SJSA1 (cell line): ENCODE measurements at places on chromosomes 3 and 15. TPM values are rescaled to one million over a fixed set of nuclear protein-coding genes. Genes with fewer than 3 reads are reported as not detected.

DNA sequence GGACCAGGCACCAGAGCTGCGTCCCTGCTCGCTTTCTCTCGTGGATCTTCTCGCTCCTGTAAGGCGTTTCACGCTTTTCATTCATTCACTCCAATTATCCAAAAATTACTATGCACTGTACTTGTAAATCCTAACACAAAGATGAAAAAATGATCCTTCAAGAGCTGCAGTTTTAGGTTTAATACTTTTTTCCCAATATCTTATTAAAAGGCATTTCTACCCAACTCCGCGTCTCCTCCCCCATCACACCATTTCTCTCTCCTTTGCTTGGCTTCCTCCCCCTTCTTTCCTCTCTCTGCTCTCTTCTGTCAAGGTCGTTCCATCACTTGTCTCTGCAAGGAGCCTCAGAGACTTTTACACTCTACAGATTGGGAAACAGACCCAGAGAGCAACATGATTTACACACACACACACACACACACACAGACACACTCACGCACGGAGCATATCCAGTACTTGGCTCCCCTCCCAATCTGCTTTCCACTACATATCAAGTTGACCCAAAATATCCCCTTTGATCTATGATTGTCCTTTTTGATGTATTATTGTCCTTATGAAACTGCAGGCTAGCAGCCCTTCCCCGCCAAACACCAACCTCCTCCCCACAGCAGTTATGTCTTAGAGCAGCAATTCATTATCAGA lies 479 bp upstream of the CLDN1 start:
- peak overlapping the region; percentile 28; the same call in 1 of the 2 replicates for H3K27ac ChIP-seq
- H3K36me3 ChIP-seq, result no peaks in the 10 kb centered on the region
- no peak for DNase-seq
- H3K27me3 ChIP-seq, result no peaks in the 10 kb centered on the region

- H3K4me1 ChIP-seq, result peaks cover 3% of the 10 kb centered on the region; the same call in 1 of the 2 replicates
- DNase-seq, result no peak
- no peak overlapping the region for H3K4me3 ChIP-seq
- no peaks in the 10 kb centered on the region for H3K27me3 ChIP-seq
These were observed 68.4 kb downstream of the PPCDC start for GRCh38 chr15:75091814-75092213.

DNA sequence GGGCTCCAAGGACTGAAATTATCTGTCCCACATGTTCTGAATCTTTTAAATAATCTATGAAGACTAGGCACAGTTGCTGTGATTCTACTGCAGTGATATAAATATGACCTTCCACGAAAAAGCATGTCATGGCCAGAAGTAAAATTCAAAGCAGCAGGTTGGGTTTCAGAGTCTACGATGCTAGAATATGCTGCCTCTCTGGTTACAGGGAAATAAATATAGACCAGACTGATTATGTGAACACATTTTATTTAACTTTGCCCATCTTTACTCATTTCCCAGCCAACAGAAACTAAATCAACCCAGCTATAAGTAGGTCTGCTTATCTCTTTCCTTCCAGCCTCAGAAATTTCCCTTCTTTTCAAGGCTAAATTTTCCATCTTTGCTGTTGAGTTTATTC lies 19.9 kb upstream of the TM6SF1 start:
- DNase-seq, result no peak
- H3K4me3 ChIP-seq, result no peak overlapping the region
- H3K27ac ChIP-seq, result no peak overlapping the region
- H3K36me3 ChIP-seq, result no peaks in the 10 kb centered on the region
- 0 out of 2 replicates have a peak, but pooled peaks cover 6% of the 10 kb centered on the region for H3K27me3 ChIP-seq

DNA sequence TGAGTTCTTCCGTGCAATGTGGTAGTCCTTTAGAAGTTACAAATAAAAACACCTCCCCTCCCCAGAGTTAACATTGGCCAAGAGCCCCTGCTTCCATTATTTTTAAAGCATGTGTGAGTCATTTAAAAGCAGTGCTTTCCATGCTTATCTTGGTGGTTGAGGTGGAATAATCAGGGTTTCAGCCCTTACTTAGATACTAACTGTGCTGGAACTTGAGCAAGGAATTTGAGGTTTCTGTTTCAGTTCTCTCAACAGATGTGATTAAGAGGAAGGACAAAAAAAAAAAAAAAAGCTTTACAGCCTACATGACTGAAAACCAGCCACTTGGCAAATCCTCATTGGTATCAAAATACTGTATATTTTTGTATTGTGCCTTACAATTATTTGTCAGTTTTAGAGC lies 64.5 kb downstream of the CGNL1 start:
- no peaks in the 10 kb centered on the region for H3K27me3 ChIP-seq
- H3K27ac ChIP-seq, result peak overlapping the region; percentile 23; the same call in 1 of the 2 replicates
- H3K36me3 ChIP-seq, result no peaks in the 10 kb centered on the region
- peaks cover 52% of the 10 kb centered on the region for H3K4me1 ChIP-seq
- peak; percentile 58 for DNase-seq

Gene CLDN11
- 0.66 and 1.7 TPM in 2 replicates for total RNA-seq

DNA sequence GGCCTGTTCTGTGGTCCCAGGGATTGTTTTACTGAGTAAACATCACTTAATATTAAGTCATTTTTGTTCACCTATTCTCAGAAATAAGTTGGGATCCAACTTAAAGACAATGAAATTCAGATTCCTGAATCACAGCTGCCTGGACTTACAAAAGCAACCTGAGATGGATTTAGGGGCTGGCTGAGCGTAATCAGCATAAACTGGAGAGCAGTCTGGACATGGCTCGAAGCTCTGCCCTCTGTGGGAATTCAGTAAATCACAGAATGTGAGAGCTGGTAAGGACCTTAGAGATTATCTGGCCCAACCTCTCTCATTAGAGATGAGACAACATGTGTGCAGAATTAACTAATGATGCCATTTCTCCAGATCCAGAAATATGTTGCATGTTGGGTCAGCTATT lies 23.7 kb downstream of the CCDC80 start:
- DNase-seq, result no peak
- H3K4me1 ChIP-seq, result no peaks in the 10 kb centered on the region
- H3K27ac ChIP-seq, result no peak overlapping the region
- H3K4me3 ChIP-seq, result no peak overlapping the region
- H3K36me3 ChIP-seq, result peaks cover 10% of the 10 kb centered on the region; the same call in 1 of the 2 replicates

- H3K4me1 ChIP-seq, result peaks cover 3% of the 10 kb centered on the region; the same call in 1 of the 2 replicates
- H3K27me3 ChIP-seq, result peaks cover 76% of the 10 kb centered on the region
- peak; percentile 13 for DNase-seq
- H3K27ac ChIP-seq, result no peak overlapping the region
- no peaks in the 10 kb centered on the region for H3K36me3 ChIP-seq
- no peak overlapping the region for H3K4me3 ChIP-seq
These were observed 2.0 kb downstream of the RASGRF1 start for GRCh38 chr15:79088426-79089205.

DNA sequence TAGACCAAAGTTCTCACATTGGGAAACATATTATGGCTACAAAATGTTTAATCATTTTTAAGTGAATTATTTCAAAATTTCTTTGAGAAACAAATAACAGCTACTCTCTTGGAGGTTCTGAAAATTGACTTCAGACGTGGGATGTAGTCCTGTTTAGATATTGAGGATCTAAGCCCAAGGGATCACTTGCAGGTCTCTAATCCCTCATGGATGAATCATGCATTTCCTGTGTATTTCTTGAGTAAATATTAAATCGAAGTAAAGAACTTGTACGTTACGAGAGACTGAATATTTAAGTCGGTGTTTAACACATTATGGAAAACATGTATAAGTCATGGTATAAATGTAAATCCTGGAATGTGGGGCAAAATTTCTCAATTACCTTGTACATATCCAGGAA lies 119.8 kb downstream of the EPHA3 start:
- H3K4me1 ChIP-seq, result no peaks in the 10 kb centered on the region
- H3K27me3 ChIP-seq, result no peaks in the 10 kb centered on the region
- H3K36me3 ChIP-seq, result no peaks in the 10 kb centered on the region
- DNase-seq, result no peak
- H3K4me3 ChIP-seq, result no peak overlapping the region

DNA sequence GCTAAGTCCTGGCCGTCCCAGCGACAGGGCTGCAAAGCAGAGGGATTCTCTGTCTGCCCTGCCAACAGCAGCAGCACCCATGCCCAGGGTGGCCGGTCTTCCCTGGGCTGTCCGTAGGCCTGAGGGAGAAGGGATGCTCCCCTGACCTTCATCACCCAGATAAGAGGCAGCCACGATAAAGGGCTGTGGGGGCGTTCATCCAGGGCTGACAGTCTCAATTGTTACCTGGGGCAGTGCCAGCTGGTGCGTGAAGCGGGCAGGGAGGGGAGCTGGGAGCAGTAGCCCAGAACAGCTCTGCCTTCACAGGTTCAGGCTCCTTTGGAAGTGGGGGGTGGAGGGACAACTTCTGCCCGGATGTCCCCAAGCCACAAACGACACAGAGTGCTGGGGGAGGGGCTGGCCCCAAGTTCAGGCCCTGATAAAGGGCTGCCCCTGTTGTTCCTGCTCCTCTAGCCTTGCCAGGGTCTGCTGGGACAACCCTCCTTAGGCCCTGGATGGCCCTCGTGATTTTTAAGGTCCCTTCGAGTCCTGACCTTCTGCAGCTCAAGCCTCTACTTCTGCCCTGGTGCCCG lies 94.7 kb downstream of the RAB11A start:
- no peaks in the 10 kb centered on the region for H3K36me3 ChIP-seq
- DNase-seq, result no peak
- no peaks in the 10 kb centered on the region for H3K4me1 ChIP-seq
- H3K27ac ChIP-seq, result no peak overlapping the region

Gene GLT8D1
- 50.3 and 59.4 TPM in 2 replicates for total RNA-seq

DNA sequence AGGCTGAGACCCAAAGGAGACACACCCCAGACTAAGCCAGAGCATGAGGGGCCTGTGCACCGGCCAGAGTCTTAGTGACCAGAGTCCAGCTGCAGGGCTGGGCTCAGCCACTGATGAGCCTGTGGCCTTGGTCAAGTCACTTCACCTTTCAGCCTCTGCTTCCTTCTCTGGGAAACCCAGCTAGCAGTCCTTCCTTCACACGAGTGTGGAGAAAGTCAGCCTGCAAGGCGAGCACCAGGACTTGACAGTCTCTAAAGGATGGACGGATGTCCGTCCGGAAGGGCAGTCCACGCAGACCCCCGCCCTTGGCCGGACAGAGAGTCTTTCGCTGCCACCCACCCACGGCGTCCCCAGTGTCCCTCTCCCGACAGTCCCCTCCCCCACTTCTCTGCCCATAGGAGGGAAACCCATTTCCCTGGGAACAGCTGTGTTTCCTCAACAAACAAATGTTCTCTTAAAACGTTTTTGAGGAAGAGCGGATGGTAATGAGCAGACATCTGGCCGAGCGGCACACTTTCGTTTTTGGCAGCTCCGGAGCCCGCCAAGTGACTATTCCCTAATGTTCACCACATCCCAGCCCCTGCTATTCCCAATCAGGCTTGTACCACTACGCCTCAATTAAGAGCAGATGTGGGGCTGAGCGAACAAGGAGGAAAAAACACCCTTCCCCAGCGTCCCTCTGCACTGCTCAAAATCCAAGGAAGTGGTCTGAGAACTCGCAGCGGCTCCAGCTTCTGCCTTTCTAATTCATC lies 129.1 kb upstream of the SMAD3 start:
- H3K36me3 ChIP-seq, result no peaks in the 10 kb centered on the region
- peak overlapping the region; percentile 37 for H3K4me3 ChIP-seq
- DNase-seq, result no peak
- peaks cover 35% of the 10 kb centered on the region for H3K4me1 ChIP-seq
- H3K27me3 ChIP-seq, result no peaks in the 10 kb centered on the region
- H3K27ac ChIP-seq, result peak overlapping the region; percentile 38

- no peak for DNase-seq
- no peaks in the 10 kb centered on the region for H3K4me1 ChIP-seq
These were observed 61.5 kb downstream of the IQSEC1 start for GRCh38 chr3:13011573-13012220.

DNA sequence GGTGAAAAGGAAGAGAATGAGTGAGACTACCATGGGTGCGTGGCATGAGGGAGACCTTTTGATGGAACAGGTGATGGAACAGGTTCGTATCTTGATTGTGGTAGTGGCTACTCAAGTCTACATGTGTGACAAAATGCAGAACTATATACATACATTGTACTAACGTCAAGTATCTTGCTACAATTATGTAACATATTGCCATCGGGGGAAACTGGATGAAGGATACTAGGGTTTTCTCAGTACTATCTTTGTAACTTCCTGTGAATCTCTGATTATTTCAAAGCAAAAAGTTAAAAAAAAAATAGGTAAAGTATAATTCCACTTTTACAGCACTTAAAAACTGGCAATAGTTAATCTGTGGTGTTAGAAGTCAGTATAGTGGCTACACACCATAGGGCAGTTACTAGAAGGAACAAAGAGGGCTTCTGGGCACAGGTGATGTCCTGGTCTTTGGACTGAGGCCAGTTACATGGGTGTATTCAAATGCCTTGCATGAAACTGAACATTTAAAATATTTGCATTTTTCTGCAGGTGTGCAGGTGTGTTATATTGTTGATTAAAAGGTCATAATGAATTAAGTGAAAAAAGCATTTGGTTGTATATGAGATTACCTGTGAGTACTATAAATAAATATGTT lies 61.4 kb downstream of the LRRK1 start:
- H3K36me3 ChIP-seq, result no peaks in the 10 kb centered on the region
- H3K4me3 ChIP-seq, result no peak overlapping the region
- no peak overlapping the region for H3K27ac ChIP-seq
- H3K4me1 ChIP-seq, result no peaks in the 10 kb centered on the region

Gene PDE8A
- total RNA-seq, result 27.4 and 36.6 TPM in 2 replicates

DNA sequence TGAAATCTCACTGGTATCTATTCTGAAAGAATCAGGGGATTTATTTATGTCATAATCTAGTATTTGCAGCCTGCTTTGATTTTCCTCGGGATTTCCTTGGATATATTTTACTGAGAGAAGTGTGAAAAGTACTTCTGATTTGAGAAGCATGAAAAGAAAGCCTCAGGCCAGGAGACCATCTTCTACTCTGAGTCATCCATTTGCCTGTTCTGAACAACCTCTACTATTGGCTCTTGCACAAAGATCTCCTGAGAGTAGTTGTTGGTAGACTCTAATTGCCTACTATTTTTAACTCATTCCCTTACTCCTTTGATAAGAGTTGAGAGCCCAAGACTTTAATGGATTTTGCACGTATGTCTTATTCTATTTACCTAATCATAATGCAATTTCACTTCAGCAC lies 318.9 kb downstream of the BCHE start:
- no peaks in the 10 kb centered on the region for H3K36me3 ChIP-seq
- H3K4me3 ChIP-seq, result no peak overlapping the region
- DNase-seq, result no peak
- no peaks in the 10 kb centered on the region for H3K27me3 ChIP-seq
- no peak overlapping the region for H3K27ac ChIP-seq
- H3K4me1 ChIP-seq, result no peaks in the 10 kb centered on the region

- H3K4me3 ChIP-seq, result no peak overlapping the region
- no peaks in the 10 kb centered on the region for H3K4me1 ChIP-seq
- H3K27ac ChIP-seq, result no peak overlapping the region
- no peaks in the 10 kb centered on the region for H3K36me3 ChIP-seq
- H3K27me3 ChIP-seq, result no peaks in the 10 kb centered on the region
These were observed 286.2 kb downstream of the ADAMTSL3 start for GRCh38 chr15:83940136-83940535.

DNA sequence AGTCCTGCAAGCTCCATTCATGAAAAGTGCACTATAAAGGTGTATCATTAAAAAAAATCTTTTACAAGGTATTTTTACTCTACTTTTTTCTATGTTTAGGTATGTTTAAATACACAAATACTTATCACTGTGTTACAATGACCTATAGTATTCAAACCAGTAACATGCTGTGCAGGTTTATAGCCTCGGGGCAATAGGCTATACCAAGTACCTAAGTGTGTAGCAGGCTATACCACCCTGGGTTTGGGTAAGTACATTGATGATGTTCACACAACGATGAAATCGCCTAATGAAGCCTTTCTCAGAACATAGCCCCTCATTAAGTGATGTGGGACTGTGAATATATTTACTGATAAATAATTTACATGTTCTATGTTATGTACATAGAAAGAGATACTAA lies 104.6 kb downstream of the ATP1B3 start:
- H3K4me1 ChIP-seq, result peaks cover 23% of the 10 kb centered on the region
- H3K27ac ChIP-seq, result no peak overlapping the region
- DNase-seq, result no peak
- H3K4me3 ChIP-seq, result no peak overlapping the region
